ENCODE measurements at places on chromosomes 3 and 15. TPM values are rescaled to one million over a fixed set of nuclear protein-coding genes. Genes with fewer than 3 reads are reported as not detected.

DNA sequence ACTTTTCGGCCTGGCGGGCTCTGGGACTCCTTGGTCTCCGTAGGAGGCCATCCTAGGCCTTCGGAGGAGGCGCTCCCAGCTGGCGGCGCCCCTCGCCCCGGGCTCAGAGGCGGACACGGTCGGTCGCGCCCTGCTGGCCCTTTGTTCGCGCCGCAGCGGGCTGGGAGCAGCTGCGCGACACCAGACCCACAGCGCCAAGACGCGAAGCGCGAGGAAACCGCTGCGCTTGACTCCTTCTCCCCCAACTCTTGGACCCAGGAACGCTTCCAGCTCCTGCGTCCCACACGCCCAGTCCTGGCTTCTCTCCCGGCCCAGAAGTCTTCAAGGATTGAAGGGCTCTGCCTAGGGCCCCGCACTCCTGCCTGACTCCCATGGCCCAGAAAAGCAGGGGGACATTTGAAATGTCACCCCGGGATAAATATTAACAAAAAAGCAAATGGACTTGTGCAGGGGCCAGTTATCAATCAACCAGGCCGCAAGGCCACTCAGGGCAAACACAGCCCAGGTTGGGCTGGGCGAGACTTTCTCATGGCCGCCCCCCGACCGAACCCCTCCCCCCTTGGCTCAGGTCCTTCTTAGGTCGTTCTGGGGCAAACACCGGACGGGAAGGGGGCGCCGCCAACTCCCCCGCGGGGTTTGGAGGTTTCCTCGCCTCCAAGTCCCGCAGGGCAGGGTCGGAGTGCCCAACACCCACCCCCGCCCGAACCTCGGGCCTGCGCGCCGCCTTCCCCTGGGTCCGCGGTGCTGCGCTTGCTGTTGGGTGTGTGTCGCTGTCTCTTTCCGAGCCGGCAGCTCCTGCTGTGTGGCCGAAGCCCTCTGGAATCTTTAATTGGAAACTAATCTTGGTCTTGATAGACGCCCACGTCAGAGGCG lies 5.1 kb downstream of the ONECUT1 start:
- no peak for DNase-seq

- no peak for DNase-seq
Measured at GRCh38 chr3:76954412-76954811, 85.5 kb upstream of the ROBO2 start.

GRCh38 chr3:191355406-191355805 lies 25.1 kb upstream of the UTS2B start:
- DNase-seq = peak; percentile 40

DNA sequence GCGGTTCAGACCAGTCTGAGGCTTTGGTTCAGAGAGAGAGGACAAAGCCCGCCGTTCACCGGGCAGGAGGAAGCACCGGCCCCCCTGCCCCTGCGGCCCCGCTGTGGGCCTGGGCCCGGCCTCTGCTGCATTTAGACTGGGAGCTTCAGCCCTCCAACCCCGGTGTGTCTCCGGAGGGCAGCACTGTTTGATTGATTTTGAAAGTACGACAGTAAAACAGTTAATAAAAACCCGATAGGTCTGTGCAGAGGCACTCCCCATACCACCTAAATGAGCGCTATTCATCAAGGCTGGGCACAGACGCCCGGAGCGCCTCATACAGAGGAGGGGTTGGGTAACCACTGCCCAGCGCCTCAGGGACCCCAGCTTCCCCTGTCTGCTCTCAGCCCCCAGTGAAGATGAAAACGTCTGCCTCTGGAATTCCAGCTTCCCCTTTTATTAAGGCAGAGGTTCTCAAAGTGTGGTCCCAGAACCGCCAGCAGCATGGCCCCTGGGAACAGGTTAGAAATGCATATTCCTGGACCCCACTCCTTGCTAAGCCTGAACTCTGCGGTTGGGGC lies 256.7 kb upstream of the TLE3 start:
- no peak for DNase-seq

DNA sequence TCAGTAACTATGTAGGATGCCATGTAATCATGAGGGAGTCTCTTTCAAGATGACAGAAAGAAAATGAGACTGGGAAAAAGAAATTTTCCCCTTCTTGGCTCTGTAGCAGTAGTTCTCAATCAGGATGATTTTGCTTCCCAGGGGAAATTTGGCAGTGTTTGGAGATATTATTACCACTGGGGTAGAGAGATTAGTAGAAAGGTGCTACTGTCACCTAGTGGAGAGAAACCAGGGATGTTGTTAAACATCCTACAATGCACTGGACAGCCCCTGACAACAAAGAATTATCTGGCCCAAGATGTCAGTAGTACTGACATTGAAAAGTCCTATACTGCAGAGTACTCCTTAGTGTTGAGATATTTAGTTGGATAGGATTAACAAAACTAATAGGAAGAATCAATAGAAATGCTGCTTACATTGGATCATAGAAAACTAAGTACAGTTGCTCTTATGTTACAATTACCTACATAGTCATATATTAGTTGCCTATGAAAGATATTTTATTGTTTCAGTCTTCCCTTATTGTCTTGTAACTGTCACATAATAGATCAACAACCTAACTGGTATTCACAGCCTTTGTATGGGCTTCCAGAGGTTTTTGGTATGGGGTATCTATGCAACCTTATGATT lies 433.3 kb downstream of the RAP2B start:
- peak; percentile 12 for DNase-seq

DPPA2 gene
- not detected for total RNA-seq

NPAP1 gene
- total RNA-seq = not detected
